ENCODE measurements at places on chromosomes 6 and 20. TPM values are rescaled to one million over a fixed set of nuclear protein-coding genes. Genes with fewer than 3 reads are reported as not detected.

PSMB9 gene
- total RNA-seq, result 13.9 TPM

PLCG1 gene
- total RNA-seq, result 17.5 TPM

C6orf15 gene
- not detected for total RNA-seq

TSHZ2 gene
- total RNA-seq, result 19.0 TPM
